ENCODE measurements at places on chromosomes 5 and 9.

GRCh38 chr9:96141666-96142065 lies 160.3 kb downstream of the HSD17B3 start:
- DNase-seq: no peak

GRCh38 chr5:8456846-8457186 lies 587.9 kb downstream of the MTRR start:
- DNase-seq: no peak

GRCh38 chr5:156963125-156963524 lies at the start of gene TIMD4:
TSS of gene TIMD4 (minus strand) at chr5:156963226. CDS start at chr5:156963198, 28 bp downstream.
- no peak for DNase-seq

- no peak for DNase-seq
Measured at GRCh38 chr9:36914212-36914577, 119.9 kb downstream of the PAX5 start.

- no peak for DNase-seq
Measured at GRCh38 chr5:82387001-82387818, 109.1 kb upstream of the RPS23 start.

DNA sequence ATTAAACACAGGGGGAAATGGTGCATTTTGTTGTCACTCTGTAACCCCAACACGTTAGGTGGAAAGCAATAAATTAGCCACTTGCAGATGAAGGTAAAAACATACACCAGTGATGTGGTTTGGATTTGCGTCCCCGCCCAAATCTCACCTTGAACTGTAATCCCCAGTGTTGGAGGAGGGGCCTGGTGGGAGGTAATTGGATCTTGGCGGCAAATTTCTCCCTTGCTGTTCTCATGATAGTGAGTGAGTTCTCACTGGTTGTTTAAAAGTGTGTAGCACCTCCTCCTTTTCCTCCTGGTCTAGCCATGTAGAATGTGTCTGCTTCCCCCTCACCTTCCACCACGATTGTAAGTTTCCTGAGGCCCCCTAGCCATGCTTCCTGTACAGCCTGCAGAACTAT lies 17.2 kb downstream of the EPB41L4A start:
- DNase-seq: no peak

- no peak for DNase-seq
Measured at GRCh38 chr9:125826850-125827249, 79.7 kb downstream of the PBX3 start.

DNA sequence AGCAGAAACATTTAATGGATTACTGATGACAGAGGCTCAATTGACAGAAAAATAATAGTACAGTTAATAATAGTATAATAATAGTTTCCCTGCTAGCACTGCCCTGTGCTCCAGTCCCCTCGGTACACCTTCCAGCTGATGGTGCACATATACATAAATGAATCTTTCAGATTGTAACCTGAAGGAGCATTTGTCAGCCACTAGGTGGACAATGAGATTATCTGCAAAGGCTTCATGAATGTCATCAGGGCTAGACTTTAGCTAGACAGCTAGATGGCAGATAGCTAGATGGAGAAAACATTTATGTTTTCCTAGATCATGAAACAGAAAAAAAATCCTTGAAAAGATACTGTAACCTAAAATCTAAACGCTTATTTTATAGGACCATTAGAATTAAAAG lies 304.4 kb upstream of the SMC2 start:
- no peak for DNase-seq

DNA sequence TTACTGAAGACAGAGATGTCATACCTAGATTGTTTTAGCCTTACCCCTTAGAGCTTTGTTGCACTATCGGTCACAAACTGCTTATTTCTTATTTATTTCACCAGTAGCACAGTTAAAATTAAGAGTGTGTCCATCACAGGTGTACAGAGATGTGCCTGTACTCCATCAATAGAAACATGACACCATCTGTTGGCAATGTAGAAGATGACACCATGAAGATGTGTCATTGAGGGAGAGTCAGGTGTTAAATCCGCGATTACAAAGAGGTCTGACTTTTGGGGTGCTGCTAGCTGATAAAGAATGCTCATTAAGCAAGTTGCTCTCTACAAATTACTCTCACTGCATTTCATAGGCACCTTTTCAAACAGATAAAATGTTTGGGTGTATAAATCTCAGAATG lies 164.4 kb downstream of the SMARCA2 start:
- DNase-seq: no peak

DNA sequence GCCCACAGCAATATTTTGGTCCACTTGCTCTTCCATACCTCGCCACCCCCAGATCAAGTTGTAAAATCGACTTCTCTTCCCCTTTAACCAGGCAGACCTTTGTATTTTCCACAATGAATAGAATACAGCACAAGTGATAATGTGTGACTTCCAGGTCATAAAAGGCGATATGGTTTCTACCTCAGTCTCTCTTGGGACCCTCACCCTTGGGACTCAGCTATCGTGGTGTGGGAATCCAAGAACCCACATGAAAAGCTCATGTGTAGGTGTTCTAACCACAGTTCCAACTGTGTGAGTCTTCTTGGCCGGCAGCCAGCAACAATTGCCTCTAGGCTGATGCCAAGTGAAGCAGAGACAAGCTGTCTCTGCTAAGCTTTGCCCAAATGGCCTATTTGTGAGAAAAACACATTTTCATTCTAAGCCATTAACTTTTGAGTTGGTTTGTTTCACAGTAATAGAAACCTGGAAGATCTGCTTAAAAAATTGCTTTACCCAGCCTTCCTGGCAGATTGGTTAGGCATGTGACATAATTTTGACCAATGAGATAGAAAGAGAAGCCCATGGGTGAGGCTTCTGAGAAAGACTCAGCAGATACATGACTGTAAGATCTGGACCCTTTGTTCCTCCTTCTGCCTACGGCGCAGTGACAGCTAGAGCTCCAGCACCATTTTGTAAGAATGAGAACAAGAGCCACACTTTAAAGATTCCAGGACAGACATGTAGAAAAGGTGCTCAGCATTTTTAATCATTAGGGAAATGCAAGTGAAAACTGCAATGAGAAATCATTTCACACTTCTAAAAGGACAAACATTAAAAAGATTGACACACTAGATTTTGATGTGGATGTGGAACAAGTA lies 18.3 kb upstream of the MLLT3 start:
- peak; percentile 78 for DNase-seq

DNA sequence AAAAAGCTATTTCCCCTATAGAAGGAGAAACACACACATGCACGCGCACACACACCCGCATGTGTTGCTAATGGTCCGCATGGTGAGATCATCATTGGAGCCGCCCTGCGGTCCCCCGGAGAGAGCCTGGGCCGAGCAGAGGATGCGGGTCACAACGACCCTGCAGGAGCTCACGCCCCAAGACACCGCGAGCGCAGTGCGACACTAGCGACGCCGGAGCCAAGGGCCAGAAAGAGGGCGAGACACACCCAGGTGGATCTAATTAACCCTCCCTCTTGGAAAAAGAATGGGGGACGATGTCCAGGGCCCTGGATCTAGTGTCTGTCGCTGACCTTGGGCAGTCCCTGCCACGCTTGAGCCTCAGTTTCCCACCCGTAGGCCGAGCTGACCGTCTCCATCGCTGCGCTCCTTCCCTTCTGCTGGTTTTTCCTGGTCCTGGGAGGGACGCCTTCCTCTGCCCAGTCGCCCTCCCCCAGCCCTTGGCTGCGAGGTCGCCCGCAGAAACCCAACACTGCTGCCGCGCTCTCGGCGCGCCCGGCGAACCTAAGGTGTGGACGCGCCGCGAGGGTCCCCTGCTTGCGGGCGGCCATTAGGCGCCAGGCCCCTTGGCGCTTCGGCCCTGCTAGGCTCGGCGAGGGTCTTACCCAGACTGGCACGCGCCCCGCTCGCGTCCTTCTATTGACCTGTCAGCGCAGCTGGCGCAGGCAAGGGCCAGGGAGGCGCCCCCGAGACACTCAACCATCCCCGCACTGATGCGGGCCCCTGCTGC lies 47.5 kb upstream of the RNF20 start:
- DNase-seq: no peak
